WTC11 (cell line): ENCODE measurements at places on chromosomes 4 and X. TPM values are rescaled to one million over a fixed set of nuclear protein-coding genes. Genes with fewer than 3 reads are reported as not detected.

- no peak overlapping the region for H3K27ac ChIP-seq
- no peak for DNase-seq
- H3K4me1 ChIP-seq, result peaks cover 11% of the 10 kb centered on the region
- H3K36me3 ChIP-seq, result no peaks in the 10 kb centered on the region; the same call in 1 of the 2 replicates
Measured at GRCh38 chrX:68428431-68428830, 4.9 kb downstream of the OPHN1 start.

GRCh38 chr4:61543976-61544375 lies 343.9 kb downstream of the ADGRL3 start:
- DNase-seq, result no peak
- H3K4me1 ChIP-seq, result peaks cover 23% of the 10 kb centered on the region
- no peaks in the 10 kb centered on the region for H3K36me3 ChIP-seq
- H3K4me3 ChIP-seq, result no peak overlapping the region
- no peaks in the 10 kb centered on the region for H3K27me3 ChIP-seq

TRIM60 gene
- total RNA-seq, result not detected in 3 replicates

DNA sequence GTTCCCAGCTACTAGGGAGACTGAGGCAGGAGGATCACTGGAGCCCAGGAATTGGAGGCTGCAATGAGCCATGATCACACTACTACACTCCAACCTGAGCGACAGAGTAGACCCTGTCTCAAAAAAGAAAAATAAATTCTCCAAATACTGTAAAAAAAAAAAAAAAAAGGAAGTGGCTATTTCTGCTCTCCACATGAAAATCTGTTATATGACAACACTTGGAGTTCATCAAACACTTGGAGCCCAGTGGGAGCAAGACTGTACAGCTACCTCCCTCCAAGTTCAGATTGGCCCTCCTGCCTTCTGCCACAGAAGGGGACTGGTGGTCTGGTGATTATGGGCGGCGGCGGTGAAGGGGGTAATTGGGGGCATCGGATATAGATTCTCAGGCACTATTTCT lies 9.0 kb upstream of the CLDN34 start:
- H3K4me1 ChIP-seq, result no peaks in the 10 kb centered on the region
- peaks cover 6% of the 10 kb centered on the region for H3K36me3 ChIP-seq
- no peaks in the 10 kb centered on the region for H3K27me3 ChIP-seq
- no peak overlapping the region for H3K27ac ChIP-seq

UCP1 gene
- 0.15 to 0.73 TPM (median 0.48 TPM) in 3 replicates for total RNA-seq

DNA sequence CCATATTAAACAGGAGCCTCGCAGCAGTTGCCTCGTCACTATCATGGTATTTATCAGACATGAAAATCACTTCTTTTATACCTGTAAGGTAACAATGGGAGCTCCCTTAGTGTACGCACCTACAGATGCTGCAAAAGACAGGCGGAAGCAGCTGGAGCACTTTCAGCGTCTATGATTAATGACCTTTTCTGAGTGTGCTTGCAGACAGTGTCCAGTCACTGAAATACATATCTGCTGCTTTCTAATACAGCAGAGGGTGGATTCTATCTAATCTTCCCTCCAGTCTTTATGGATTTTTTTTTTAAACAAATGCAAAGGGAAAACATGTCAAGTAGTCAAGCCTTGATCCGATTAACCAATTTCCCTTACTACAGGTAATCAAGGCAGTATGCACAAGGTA lies 24.1 kb downstream of the DCTD start:
- peaks cover 55% of the 10 kb centered on the region for H3K36me3 ChIP-seq
- no peak for DNase-seq
- H3K4me1 ChIP-seq, result 0 out of 2 replicates have a peak, but pooled peaks cover 4% of the 10 kb centered on the region
- H3K27ac ChIP-seq, result no peak overlapping the region
- H3K4me3 ChIP-seq, result no peak overlapping the region

KCNE5 gene
- total RNA-seq, result 2.2 to 3.4 TPM (median 2.7 TPM) in 3 replicates

USP51 gene
- 6.0 to 6.5 TPM (median 6.4 TPM) in 3 replicates for total RNA-seq
